NCI-H1048 (cell line): ENCODE measurements at places on chromosomes 7 and 10.

DNA sequence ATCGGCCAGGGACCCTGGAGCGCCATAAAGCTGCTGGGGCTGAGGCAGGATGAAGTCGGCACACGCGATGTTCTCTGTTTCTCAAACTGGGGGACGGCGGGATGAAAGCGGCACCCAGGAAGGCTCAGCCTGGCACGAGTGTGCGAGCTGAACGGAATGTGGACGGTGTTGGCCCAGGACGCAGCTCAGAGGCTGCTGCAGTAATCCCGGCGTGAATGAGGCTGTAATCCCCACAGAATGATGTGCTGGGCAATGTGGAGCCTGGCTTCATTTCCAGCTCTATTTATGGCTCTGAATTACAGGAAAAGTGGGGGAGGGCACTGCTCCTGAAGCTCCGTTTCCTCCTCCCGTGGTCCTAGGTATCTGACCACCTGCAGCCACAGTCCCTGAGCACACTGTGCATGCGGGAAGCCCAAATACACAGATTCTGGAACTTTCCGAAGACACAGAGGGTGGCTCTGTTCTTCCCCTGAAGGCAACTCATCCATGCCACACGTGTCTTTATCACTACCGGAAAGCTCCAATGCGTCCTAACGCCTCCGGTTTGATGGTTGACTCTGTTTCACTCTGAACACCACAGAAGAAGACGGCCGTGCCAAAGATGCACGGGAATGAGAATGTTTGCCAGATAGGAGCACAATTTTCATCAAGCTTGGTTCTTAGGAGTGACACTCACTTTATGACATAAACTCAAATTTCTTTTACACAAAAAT lies 37.6 kb downstream of the KLF6 start:
- DNase-seq, result no peak

DNA sequence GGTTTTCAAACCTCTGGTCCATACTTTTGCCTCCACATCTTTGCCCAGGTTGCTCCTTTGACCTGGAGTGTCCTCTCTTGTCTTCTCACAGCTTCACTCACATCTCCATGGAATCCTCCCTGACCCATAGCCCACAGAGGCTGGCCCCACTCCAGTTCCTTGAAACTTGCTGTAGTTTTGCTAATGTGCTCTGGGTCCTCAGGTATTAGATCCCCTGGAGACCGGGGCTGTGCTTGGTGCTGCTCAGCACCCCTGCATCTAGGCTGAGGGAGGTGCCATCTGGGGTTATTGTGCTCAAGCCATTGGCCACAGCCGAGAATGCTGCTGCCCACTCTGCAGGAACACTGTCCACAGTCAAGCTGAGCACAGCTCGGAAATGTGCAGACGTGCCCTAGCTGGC lies 16.5 kb downstream of the KNDC1 start:
- DNase-seq, result no peak

DNA sequence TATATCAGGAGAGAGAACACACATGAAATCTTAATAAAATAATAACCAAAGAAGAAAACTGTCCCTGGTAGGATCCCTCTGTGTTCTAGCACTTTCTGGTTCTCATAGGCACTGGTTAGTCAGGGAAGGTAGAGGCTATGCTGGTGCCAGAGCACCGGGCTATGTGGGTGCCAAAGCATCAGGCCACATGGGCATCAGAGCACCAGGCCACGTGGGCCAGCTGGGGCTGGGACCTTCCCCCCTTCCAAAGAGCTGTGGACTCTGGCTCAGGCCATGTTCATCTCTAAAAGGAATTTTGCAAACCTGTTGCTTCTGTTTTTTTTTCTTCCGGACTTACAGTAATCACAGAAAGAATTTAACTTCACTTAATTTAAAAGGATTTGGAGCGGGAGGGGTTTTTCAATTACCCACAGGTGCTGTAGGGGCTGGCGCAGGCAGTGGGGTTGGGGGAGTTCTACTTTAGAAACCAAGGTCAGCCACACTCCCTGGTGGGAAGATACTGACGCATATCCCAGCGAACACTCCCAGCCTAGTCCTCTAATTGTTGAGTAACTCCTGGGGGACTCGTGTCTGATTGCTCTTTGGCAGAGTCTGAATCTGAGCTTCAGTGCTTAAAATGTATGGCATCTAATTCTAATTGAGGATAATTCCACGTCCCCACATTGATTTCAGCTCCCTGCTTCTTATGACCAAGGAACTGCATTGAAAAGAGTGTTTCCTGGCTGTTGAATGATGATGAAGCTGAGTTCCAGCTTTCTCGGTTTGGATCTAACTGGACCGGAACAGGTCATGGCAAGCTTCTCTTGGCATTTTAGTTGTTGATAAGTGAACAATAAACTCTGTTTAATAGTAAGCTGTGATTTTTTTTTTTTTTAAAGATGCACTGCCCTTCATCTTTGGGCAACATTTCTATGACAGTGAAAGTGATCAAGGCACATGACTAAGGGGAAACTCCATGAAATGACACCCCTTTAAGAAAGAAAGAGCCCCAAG lies 110.7 kb upstream of the FZD8 start:
- DNase-seq, result no peak

DNA sequence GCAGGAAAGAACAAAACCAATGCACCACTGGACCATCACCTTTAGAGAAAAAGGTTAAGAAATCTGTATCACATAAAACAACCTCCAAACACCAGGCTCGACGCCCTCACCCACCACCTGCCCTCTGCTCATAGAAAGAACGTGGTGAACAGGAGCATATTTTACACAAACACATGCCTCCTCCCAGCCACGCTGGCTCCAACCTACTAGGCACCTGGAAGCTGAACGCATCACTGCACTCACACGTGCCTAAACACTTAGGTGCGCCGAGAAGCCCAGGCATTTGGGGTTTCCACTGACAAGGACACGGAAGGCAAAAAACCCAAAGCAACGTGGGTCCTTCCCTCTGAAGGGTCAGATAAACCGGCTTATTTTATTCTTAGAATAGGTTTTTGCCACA lies 56.0 kb downstream of the PTPRN2 start:
- no peak for DNase-seq

DNA sequence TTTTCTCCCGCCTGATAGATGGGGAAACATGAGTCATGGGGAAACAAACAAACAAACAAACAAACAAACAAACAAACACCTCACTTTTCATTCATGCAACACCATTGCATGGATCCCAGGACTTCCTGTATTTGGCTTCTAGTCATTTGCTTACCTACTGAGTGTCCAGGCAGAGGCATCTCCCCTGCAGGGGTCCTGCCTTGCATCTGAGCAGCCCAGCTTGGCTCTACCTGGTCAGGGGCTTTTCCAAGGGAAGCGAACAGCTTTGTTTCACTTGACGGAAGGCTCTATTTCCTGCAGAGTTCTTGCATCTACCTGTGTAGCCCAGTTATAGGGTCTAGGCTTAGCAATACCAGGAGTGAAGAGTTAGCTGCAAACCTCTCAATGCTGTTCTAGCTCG lies 374.2 kb downstream of the GATA3 start:
- no peak for DNase-seq

DNA sequence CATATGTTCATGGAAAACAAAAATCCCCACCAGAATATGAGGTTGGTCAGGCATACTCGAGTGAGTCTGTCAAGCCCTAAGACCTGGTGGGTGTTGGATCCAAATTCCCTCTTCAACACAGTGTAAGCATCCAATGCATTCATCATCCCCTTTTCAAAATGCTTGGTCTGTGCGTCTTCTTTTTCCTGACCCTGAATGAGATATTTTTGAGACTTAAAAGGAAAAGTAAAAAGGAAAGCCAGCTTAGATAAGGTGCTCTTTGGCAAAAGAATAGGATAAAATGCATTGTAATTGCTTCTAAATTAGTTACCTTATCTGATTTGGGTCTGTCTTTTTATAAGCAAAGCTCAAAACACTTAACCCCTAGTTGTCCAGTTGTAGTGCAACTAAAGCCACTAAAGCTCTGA lies 331.5 kb downstream of the PTEN start:
- no peak for DNase-seq

- DNase-seq, result no peak
Measured at GRCh38 chr7:78080241-78080640, 281.7 kb downstream of the PHTF2 start.

DNA sequence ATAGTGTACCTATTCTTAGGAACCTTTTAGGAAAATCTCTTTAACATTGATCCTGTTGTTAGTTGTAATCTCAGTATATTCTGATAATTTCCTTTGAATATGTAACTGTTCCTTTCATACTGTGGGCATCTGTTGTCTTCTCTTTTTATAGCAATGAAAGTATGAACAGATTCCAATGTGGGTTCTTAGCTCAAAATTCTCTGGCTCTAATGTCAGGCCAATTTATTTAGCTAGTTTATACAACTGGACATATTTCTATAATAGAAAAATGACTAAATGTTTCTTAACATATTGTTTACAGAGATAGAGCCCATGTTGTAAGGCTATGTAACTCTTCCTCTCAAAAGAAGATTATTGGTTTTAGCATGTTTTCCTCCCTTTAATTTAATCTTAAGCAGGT lies 363.2 kb downstream of the AUTS2 start:
- no peak for DNase-seq

- no peak for DNase-seq
Measured at GRCh38 chr10:16835228-16835627, 18.0 kb upstream of the RSU1 start.

DNA sequence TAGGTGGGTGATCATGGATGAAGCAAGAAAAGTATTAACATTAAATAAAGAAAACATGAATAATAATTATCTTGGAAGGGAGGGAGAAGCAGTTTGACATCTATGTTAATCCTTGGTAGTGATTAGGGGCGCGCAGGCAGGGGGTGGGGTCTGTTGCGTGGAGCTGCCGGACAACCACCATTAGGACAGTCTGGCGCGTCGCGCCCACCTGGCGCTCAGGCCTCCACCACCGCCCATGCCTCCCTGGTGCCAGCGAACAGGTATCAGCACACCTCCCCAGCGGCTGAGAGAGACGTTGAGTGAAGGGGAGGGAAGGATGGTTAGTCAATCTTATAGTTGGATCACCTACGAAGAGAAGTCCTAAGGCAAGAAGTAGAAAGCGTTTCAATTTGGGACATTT lies 94.2 kb upstream of the CDK1 start:
- no peak for DNase-seq

GRCh38 chr7:30003098-30003497 lies 13.5 kb upstream of the SCRN1 start:
- no peak for DNase-seq
